ENCODE measurements at places on chromosomes 6 and 20. TPM values are rescaled to one million over a fixed set of nuclear protein-coding genes. Genes with fewer than 3 reads are reported as not detected.

Gene KCNS1
- not detected for total RNA-seq

DNA sequence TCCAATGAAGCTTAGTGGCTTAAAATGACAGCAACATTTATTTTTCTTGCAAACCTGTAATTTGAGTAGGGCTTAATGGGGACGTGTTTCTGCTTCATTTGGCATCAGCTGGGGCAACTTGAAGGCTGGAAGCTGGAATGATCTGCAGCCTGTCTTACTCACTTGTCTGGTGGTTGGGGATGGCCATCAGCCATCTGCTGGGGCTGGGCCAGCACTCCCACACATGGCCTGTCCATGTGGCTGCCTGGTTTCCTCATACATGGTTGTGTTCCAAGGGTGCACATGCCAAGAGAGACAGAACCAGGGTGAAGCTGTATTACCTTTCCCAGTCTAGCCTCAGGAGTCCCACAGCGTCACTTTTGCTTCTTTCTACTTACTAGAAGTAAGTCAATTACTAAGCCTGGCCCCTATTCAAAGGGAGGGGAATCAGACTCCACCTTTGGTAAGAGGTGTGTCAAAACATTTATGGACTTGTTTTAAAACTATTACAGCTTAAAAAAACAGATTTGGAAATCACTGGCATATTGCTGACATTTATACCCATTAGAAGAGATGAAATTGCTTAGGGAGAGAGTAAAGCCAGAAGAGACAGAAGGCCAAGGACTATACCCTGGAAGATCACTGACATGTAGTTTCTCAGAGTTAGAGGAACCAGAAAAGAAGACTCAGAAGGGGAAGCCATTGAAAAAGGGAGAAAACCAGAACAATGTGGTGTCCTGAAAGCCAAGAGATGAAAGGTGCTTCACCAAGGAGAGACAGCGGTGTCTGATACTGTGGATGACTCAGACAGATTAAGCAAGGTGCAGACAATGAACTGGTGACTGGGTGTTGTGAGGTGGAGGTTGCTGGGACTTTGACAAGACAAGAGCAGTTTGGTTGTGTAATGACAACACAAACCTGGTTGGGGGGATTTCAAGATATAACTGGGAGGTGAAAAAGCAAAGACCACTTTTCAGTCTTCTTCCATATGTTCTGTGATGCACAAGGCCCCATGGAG, 345.2 kb downstream of the GJA1 start:
- H3K36me3 ChIP-seq: no peaks in the 10 kb centered on the region
- H3K4me1 ChIP-seq: no peaks in the 10 kb centered on the region
- no peak overlapping the region for H3K4me3 ChIP-seq

DNA sequence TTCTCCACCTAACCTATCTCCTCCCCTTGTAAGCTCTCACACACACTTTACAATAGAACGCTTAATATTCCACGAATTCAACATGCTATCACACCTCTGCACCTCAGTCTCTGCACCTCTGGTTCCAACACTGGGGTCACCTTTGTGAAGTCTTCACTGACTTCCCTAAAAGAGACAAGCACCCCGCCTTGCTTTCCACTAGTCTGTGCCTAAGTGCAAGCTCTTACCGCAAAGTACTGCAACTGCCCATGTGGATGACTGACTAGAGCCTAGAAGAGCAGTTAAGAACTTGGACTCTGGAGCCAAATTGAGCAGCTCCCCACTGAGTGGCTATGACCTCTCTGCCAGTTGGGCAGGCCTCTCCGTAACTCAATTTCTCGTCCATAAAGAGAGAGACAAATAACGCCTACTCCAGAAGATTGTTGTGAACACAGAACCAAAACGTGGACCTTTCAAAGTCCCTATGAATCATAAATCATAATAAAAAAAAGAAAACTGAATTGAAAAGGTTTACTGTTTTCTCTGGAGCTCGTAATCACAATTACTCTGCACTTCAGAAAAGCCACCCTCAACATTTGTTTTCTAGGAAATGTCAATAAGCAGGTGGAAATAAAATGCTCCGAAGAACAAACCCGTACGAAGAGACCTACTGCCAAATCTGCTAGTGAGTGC, 1.2 kb downstream of the IFNGR1 start:
- H3K36me3 ChIP-seq: no peaks in the 10 kb centered on the region
- DNase-seq: no peak
- H3K4me1 ChIP-seq: peaks cover 56% of the 10 kb centered on the region
- no peaks in the 10 kb centered on the region for H3K27me3 ChIP-seq
- peak overlapping the region; percentile 99 for H3K27ac ChIP-seq
- peak overlapping the region; percentile 64 for H3K4me3 ChIP-seq

- DNase-seq: peak; percentile 47
- no peaks in the 10 kb centered on the region for H3K36me3 ChIP-seq
- peak within 1 kb of the TSS; percentile 8 for H3K4me3 ChIP-seq
- peaks cover 20% of the 10 kb centered on the region for H3K4me1 ChIP-seq
Measured at GRCh38 chr20:44187054-44187771, at the start of gene JPH2. Gene JPH2, minus strand, starts transcription at chr20:44187188. Its CDS starts 483 bp downstream, at chr20:44186705.

GRCh38 chr20:42494290-42494689, 695.4 kb downstream of the PTPRT start:
- no peak overlapping the region for H3K27ac ChIP-seq
- H3K4me3 ChIP-seq: no peak overlapping the region
- no peaks in the 10 kb centered on the region for H3K36me3 ChIP-seq

- H3K27me3 ChIP-seq: no peaks in the 10 kb centered on the region
- no peak for DNase-seq
- H3K36me3 ChIP-seq: no peaks in the 10 kb centered on the region
- no peak overlapping the region for H3K27ac ChIP-seq
- no peak overlapping the region for H3K4me3 ChIP-seq
Measured at GRCh38 chr6:29376003-29376402, 912 bp upstream of the OR12D3 start.

DNA sequence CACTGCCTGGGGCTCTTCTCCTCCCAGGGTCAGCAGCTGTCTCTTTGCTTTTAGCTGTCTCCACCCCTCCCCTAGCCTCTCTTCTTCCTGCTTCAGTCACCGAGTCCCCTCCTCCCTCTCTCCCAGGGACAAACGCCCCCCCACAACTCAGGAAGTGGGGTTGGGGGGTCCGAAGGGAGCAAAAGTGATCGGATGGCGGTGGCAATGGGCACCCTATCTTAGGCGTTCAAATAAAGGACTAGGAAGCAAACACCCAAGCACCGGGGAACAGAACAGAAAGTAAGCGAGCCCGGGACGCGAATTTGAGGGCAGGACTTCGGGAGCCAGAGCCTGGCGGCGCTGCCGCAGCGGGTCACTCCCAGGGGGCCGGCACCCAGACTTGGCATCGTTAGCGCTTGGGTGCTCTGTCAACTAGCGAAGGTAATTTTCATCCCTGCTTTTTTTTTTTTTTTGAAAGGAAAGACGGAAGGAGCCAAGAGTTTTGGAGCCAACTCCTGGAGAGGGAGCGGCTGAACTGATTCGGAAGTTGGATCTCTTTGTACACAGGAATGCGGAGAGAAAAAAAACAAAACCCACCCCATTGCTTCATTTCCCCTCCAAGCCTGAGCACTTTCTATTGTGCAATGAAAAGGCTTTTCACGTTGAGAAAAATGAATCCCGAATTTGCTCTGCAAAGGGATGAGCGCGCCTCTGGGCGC, 815 bp upstream of the ITPR3 start:
- DNase-seq: peak; percentile 49
- H3K27ac ChIP-seq: peak overlapping the region; percentile 77
- H3K4me1 ChIP-seq: peaks cover 26% of the 10 kb centered on the region
- peak overlapping the region; percentile 14 for H3K4me3 ChIP-seq
- H3K27me3 ChIP-seq: no peaks in the 10 kb centered on the region

- no peak overlapping the region for H3K4me3 ChIP-seq
- no peaks in the 10 kb centered on the region for H3K27me3 ChIP-seq
- H3K36me3 ChIP-seq: no peaks in the 10 kb centered on the region
- H3K4me1 ChIP-seq: peaks cover 23% of the 10 kb centered on the region
- DNase-seq: no peak
Measured at GRCh38 chr20:52103335-52103912, 88.2 kb downstream of the ZFP64 start.

DNA sequence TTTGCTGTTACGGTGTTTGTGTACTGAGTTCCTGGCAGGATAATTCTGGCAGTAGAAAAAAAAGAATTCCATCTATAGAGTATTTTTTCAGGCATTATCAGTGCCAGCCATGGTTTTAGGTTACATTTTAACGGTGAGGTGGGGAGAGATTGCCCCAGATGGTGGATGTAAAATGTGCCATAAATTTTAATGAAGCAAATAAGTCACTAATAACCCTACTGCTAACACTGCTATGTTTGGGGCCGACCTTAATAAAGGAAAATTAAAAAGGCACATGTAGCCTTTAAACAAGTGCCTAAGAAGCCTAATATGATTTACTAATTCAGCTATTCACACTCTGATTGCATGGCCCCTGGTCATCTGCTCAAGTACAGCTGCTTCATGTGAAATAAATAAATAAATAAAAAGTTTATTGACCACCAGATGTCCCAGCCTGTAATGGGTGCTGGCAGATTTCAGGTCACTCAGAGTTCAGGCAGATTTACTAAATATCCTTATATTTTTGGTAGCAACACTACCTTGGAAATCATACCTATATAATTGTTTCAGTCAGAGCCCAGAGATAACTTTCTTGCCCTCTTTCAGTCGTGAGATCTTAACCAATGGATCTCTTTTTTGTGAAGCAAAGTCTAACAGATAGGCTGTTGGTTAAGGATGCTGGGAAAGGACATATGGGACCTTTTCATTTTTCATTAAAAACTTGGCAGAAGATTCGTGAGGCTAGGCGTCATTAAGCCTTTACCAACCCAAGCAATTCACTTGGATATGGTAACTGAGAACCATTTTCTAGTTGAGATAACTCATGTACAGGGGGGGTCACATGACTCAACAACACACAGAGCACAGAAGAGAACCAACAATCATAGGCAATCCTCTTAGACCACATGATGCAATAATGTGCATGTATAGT, 495.0 kb upstream of the NRSN1 start:
- no peak for DNase-seq
- H3K27ac ChIP-seq: no peak overlapping the region
- no peaks in the 10 kb centered on the region for H3K27me3 ChIP-seq
- no peak overlapping the region for H3K4me3 ChIP-seq
- no peaks in the 10 kb centered on the region for H3K36me3 ChIP-seq

GRCh38 chr6:14174996-14175395, 57.4 kb downstream of the CD83 start:
- H3K4me3 ChIP-seq: no peak overlapping the region
- DNase-seq: no peak
- no peaks in the 10 kb centered on the region for H3K36me3 ChIP-seq
- H3K27ac ChIP-seq: no peak overlapping the region

All from body of pancreas (tissue), 4 donors.